ENCODE measurements at places on chromosomes 13 and 19.

DNA sequence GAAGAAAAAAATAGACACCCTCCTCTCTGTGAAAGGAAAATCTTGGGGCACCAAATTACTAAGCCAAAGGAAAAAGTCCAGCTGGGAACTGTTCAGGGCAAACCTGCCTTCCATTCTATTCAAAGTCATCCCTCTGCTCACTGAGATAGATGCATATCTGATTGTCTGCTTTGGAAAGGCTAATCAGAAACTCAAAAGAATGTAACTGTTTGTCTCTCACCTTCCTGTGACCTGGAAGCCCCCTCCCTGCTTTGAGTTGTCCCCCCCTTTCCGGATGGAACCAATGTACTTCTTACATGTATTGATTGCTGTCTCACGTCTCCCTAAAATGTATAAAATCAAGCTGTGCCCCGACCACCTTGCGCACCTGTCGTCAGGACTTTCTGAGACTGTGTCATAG is 216.0 kb upstream of the SOX1 start:
- no peak for DNase-seq

GRCh38 chr13:95620030-95620824 is 24.3 kb downstream of the DZIP1 start:
- DNase-seq = no peak

- no peak for DNase-seq
These were observed 839 bp downstream of the MPHOSPH8 start for GRCh38 chr13:19634256-19634740.

- no peak for DNase-seq
These were observed 2.8 kb downstream of the SEMA6B start for GRCh38 chr19:4556597-4557127.

GRCh38 chr19:16096280-16096855 is 15.3 kb upstream of the RAB8A start:
- no peak for DNase-seq

GRCh38 chr13:44726214-44726613 is 150.1 kb upstream of the TSC22D1 start:
- DNase-seq = no peak

Measured in SK-N-MC (cell line).